NCI-H345 (cell line): ENCODE measurements at places on chromosomes 3 and 15.

DNA sequence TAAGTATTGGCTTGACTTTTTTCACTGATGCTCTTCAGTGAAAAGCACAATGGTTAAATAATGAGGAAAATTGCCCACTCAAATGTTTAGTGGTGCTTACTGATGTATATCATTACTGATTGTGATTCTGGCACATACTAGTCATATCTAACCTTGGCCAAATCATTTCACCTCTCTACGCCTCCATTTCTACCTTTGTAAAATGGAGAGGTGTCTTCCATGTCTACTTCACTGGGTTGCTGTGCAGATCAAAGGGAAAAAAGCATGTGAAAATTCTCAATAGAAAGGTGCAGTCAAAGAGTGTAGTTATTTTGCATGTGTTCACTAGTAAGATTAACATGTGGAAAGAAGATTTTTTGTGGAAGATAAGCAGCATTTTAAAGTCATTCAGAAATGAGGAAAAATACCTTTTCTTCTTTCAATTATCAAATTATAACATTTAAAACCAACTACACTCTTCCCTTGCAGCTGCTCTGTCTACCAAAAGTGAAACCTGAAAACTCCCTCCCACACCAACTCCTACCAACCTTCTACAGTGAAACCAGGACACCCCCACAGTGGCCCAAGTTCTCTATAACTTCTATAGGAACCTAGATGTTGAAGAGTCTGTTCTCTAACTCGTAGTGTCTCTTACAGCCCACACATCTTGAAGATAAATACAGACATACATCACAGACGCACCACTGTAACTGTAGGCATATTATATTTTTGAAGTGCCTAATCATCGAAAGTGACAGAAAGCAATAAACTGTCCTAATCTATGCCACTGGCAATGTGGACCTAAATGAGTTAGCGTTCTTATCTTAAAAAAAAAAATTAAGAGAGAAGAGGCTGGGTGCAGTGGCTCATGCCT lies 1.4 kb downstream of the CD200R1 start:
- DNase-seq: no peak

GRCh38 chr3:45657853-45658252 lies 31.3 kb upstream of the SACM1L start:
- no peak for DNase-seq

DNA sequence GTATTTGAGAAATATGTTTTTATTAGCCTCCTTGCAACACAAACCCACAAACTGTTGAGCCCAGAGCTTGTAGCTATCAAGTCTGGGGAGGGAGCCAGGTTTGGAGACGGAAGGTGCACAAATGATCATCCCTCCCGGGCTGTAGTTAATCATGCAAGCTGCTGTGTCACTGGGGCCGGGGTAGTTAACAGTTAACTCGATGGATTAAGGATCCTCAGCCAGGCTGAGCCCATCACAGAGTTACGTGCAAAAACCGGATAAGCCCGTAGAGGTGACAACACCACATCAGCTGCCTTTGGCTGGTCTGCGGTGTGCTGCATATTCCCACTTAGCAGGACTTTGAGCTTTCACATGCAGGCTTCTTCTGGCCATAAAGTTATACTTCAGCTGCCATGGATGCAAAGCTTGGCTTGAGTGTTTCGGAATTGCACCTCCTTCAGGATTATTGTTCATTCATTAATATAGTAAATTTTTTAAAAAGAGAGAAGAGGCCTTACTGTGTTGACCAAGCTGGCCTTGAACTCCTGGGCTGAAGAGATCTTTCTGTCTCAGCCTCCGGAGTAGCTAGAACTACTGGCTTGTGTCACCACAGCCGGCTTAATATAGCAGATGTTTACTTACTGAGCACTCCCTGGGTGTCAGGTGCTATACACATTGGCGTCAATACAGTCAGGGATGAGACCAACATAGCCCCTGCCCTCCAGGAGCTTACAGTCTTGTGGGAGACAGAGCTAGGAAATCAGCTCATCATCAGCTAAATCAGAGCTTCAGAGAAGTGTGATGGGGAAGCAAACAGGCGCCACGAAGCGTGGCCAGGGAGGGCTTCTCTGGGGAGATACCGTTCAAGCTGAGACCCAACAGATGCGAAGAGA lies 226.8 kb upstream of the BHLHE40 start:
- no peak for DNase-seq

GRCh38 chr3:189602471-189602870 lies 28.7 kb upstream of the TP63 start:
- no peak for DNase-seq

GRCh38 chr3:126982126-126982470 lies 817 bp upstream of the PLXNA1 start:
- DNase-seq: no peak

GRCh38 chr15:93852761-93853160 lies 378.6 kb upstream of the MCTP2 start:
- no peak for DNase-seq

DNA sequence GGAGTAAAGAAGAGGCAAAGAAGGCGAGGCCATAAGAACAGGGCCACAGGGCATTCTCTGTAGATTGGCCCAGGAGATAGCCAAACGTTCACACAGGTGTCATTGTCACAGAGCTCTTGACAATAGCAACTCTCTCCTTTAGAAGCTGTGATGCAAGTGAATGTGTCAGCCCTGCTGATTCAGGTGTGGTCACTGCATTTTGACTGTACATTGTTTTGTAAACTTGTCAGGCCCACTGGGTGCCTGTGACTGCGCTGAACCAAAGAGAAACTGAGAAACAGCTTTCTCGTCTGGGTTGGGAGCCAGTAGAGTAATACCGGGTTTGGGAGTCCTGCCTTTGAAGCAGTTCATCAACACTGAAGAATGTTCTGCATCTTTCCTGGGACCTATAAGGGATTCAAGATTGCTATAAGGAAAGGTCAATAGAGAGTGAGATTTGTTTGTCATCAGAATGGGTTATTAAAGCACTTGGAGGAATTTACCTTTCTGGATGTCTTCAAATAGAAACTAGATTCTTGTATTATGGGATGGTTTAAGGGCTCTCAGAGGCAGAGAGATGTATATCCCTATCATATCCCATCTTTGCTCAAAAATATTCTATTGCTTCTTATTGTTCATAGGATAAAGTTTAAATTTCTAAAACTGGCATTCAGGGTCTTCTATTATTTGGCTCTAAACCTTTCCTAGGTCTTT lies 45.4 kb downstream of the TMEM45A start:
- no peak for DNase-seq

- no peak for DNase-seq
Measured at GRCh38 chr3:160069986-160070385, 81.4 kb downstream of the IL12A start.

- no peak for DNase-seq
Measured at GRCh38 chr15:99187936-99188335, 61.4 kb downstream of the TTC23 start.
